ENCODE measurements at places on chromosomes 12 and 14. TPM values are rescaled to one million over a fixed set of nuclear protein-coding genes. Genes with fewer than 3 reads are reported as not detected.

DNA sequence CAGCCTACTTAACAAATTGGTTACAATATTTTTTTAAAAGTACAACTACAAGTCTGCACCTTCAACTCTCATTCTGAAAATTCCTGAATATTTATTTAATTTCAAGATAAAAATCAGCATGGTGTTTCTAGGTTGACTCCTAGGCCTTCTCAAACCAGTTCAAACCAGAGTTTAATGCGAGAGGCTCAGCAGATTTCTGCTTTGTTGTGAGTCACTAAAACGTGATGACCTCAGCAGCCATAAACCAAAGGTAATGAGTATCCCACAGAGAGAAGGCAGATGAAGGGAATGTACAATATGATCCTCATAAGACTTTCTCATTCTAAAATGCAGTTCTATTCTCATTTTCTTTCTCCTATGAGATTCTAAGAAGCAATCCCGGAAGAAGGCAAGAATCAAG is 1.5 kb downstream of the PRDM4 start:
- DNase-seq = no peak

GRCh38 chr12:79055926-79056674 is 191.5 kb downstream of the SYT1 start:
- no peak for DNase-seq

The KCNMB4 gene
- 0.65 TPM for total RNA-seq

The MCRS1 gene
- 82.3 TPM for total RNA-seq

The AHNAK2 gene
- 4.7 TPM for total RNA-seq

DNA sequence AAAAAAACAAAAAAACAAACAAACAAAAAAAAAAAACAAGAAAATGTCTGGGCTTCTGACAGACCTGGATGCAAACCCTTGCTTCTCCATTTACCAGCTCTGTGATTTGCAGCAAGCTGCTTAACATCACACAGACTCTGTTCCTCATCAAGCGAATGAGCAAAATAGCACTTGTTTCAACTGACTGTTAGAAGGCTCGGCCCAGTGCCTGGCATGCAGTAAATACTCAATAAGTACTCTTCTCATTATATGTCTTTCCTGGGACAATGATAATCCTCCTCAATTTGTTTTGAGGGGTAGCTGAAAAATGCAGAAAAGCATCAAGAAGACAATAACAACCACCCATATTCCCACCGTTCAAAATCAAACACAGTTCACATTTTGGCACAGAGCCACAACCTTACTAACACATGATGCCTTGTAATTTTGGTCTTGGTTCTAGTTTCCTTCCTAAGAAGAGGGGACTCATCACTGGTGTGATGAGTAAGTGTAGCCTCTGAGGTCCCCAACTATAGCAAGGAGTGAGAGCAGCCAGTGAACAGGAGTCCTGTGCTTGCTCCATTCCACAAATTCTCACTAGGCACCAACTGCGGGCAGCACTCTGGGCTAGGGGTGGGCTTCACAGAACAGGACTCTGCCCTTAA is 60.4 kb downstream of the TTC7B start:
- no peak for DNase-seq

The KLHDC1 gene
- total RNA-seq = 5.3 TPM

DNA sequence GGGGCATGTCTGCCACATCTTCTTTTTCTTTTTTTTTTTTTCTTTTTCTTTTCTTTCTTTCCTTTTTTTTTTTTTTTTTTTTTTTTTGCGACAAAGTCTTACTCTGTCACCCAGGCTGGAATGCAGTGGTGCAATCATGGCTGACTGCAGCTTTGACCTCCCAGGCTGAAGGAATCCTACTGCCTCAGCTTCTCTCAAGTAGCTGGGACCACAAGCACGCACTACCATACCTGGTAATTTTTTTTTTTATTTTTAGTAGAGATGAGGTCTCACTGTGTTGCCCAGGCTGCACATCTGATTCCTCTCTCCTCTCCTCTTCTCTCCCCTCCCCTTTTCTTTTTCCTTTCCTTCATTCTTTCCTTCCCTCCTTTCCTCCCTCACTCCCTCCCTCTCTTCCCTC is 18.5 kb downstream of the SLC15A5 start:
- DNase-seq = no peak
